ENCODE measurements at places on chromosomes 11 and 22.
A peak's percentile ranks its signal among the peaks of the same experiment; 100 is the strongest.

- H3K27ac ChIP-seq, result no peak overlapping the region
- peaks cover 3% of the 10 kb centered on the region for H3K4me1 ChIP-seq
- H3K4me3 ChIP-seq, result no peak overlapping the region
- no peak for DNase-seq
- H3K27me3 ChIP-seq, result peaks cover 10% of the 10 kb centered on the region
Observed at GRCh38 chr11:1040428-1041148, 4.1 kb upstream of the MUC6 start.

- H3K36me3 ChIP-seq, result no peaks in the 10 kb centered on the region
- peaks cover 6% of the 10 kb centered on the region for H3K4me1 ChIP-seq
Observed at GRCh38 chr11:35030716-35031213, 108.2 kb upstream of the CD44 start.

- no peak for DNase-seq
- H3K27ac ChIP-seq, result no peak overlapping the region
- no peaks in the 10 kb centered on the region for H3K36me3 ChIP-seq
- no peaks in the 10 kb centered on the region for H3K4me1 ChIP-seq
- no peak overlapping the region for H3K4me3 ChIP-seq
Observed at GRCh38 chr11:14189874-14190273, 169.1 kb downstream of the RRAS2 start.

GRCh38 chr22:45887202-45888131 is 89.5 kb downstream of the WNT7B start:
- H3K4me1 ChIP-seq, result no peaks in the 10 kb centered on the region
- H3K36me3 ChIP-seq, result no peaks in the 10 kb centered on the region
- no peak overlapping the region for H3K4me3 ChIP-seq
- peaks cover 2% of the 10 kb centered on the region for H3K27me3 ChIP-seq
- no peak overlapping the region for H3K27ac ChIP-seq

GRCh38 chr11:30487200-30487898 is 98.8 kb downstream of the MPPED2 start:
- peak; percentile 82 for DNase-seq
- no peak overlapping the region for H3K27ac ChIP-seq
- H3K27me3 ChIP-seq, result no peaks in the 10 kb centered on the region
- H3K4me3 ChIP-seq, result no peak overlapping the region

GRCh38 chr22:22908941-22909604 is 21.5 kb downstream of the IGLL5 start:
- H3K4me1 ChIP-seq, result no peaks in the 10 kb centered on the region
- DNase-seq, result no peak
- no peaks in the 10 kb centered on the region for H3K27me3 ChIP-seq
- no peak overlapping the region for H3K27ac ChIP-seq
- H3K4me3 ChIP-seq, result no peak overlapping the region

DNA sequence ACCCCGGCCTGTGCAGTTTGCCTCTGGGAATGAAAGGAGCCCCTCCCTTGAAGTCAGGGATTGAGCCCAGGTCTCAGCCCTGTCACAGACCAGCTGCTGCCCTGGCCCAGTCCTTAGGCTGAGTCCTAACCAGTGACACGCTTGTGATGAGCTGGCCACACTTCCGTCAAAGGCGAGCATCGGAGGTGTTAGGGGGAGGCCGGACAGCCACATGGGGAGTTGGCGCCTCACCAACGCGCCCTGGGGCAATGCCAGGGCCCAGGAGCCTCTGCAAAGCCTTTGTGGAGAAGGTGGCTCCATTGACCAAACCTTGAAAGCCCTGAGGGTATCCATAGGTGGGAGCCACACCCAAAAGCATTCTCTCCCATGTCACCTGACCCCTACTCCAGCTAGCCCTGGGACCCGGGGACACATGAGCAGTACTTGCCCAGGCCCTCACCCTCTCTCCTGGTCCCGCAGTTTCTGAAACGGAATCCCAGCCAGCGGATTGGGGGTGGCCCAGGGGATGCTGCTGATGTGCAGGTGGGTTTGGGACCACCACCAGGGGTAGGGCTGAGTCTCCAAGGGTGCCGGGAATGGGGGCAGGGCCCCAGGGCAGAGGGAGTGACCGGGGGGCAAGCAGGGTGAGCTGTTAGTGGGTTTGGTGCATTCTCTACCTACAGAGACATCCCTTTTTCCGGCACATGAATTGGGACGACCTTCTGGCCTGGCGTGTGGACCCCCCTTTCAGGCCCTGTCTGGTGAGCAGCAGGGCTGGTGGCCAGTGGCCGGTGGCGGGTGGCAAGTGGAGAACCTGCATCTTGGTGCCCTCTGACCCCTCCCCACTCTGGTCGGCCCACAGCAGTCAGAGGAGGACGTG is 3.7 kb downstream of the PTPRCAP start:
- H3K27ac ChIP-seq, result no peak overlapping the region
- H3K4me3 ChIP-seq, result no peak overlapping the region
- DNase-seq, result no peak
- peaks cover 62% of the 10 kb centered on the region for H3K36me3 ChIP-seq
- peaks cover 46% of the 10 kb centered on the region for H3K4me1 ChIP-seq
- no peaks in the 10 kb centered on the region for H3K27me3 ChIP-seq

GRCh38 chr22:45434981-45435380 is 21.5 kb downstream of the RIBC2 start:
- no peak overlapping the region for H3K27ac ChIP-seq
- no peak overlapping the region for H3K4me3 ChIP-seq
- H3K4me1 ChIP-seq, result peaks cover 2% of the 10 kb centered on the region
- no peak for DNase-seq
- H3K36me3 ChIP-seq, result no peaks in the 10 kb centered on the region

DNA sequence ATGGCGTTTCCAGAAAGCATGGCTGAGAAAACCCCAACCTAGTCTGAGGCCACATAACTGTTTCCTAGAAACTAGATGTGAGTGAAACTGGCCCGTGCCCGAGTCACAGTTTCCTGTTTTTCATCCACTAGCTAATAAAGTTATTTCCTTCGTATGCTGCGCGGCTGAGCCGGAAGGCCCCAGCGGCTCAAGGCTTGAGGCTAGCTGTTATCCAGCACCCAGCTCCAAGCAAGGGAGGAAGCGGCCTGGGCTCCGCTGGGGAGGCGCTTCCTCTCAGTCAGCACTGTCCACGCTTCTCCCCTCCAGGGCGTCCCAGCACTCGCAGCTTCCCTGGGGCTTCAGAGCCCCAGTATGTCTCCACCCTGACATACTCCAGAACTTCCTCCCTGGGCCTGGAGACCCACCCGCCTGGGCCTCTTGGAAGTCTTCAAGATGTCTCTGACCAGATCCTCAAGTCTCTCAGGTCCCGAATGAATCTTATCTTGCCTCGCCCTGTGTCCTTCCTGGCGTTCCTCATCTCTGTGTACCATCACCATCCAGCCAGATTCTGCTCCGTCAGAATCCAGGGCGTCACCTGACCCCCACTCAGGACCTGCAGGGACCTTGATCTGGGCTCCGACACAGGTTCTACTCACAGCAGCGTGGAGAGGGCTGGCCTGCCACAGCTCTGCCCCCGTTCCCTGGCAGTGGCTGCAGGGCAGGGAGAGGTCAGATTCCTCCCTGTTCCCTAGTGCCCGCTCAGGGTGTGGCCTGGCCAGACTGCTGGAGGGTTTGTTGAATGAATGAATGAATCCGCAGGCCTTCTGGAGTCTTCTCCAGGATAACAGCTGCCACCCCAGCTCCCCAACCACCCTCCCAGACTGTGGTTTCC is 81.9 kb downstream of the LRRC32 start:
- no peaks in the 10 kb centered on the region for H3K36me3 ChIP-seq
- peak; percentile 64 for DNase-seq
- peaks cover 7% of the 10 kb centered on the region for H3K4me1 ChIP-seq
- H3K27ac ChIP-seq, result peak overlapping the region; percentile 22

GRCh38 chr11:61560751-61561150 is 20.1 kb downstream of the SYT7 start:
- H3K36me3 ChIP-seq, result no peaks in the 10 kb centered on the region
- no peak for DNase-seq
- H3K4me1 ChIP-seq, result no peaks in the 10 kb centered on the region
- no peak overlapping the region for H3K4me3 ChIP-seq

DNA sequence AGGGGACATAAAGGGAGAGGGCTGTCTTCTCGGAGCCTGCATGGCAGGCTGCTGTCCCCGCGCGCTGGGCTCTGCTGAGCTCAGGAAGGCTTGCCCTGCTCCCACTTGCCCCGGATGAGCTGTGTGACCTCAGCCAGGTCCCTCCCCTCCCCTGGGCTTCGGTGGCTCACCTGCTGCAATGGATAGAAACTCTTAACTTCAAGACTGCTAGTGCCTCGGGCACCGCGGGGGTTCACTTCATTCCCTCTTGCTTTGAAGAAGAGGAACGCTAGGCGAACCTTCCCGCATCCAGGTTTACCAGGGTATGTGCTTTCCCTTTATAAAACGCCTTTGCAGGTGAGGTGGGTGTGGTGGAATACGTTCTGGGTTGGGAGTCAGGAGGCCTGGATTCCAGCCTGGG is 115.0 kb downstream of the PHF21B start:
- peaks cover 20% of the 10 kb centered on the region for H3K27me3 ChIP-seq
- H3K27ac ChIP-seq, result no peak overlapping the region
- H3K4me3 ChIP-seq, result no peak overlapping the region
- DNase-seq, result no peak
- H3K36me3 ChIP-seq, result no peaks in the 10 kb centered on the region

- DNase-seq, result no peak
- peaks cover 16% of the 10 kb centered on the region for H3K36me3 ChIP-seq
- peak overlapping the region; percentile 92 for H3K27ac ChIP-seq
- peaks cover 54% of the 10 kb centered on the region for H3K4me1 ChIP-seq
- H3K27me3 ChIP-seq, result no peaks in the 10 kb centered on the region
Observed at GRCh38 chr11:46296059-46296527, 18.6 kb downstream of the CREB3L1 start.
